ENCODE measurements at places on chromosomes 1 and 21. TPM values are rescaled to one million over a fixed set of nuclear protein-coding genes. Genes with fewer than 3 reads are reported as not detected.

The OR2T35 gene
- not detected for total RNA-seq

The SUSD4 gene
- 12.9 TPM for total RNA-seq

The EPHA10 gene
- total RNA-seq: 0.49 TPM

The TRIM58 gene
- total RNA-seq: 7.7 TPM

The HRNR gene
- not detected for total RNA-seq

DNA sequence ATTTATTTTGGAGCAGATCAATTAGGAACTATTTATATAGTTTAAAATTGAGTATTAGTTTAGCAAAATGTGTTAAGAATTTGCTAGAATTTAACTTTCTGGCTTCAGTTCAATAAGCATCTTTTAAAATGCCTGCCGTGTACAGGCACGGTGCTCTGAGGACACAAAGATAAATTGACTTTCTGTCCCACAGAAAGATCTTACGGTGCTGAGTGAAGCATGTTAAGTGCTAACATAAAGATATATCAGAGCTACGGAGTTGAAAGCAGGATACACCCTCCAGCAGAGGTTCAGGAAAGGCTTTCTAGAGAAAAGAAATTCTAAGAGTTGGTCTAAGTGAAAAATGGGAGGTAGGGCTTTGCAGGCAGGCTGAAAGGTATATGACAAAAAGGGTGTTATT lies 305.4 kb downstream of the GRIK1 start:
- no peak for DNase-seq

DNA sequence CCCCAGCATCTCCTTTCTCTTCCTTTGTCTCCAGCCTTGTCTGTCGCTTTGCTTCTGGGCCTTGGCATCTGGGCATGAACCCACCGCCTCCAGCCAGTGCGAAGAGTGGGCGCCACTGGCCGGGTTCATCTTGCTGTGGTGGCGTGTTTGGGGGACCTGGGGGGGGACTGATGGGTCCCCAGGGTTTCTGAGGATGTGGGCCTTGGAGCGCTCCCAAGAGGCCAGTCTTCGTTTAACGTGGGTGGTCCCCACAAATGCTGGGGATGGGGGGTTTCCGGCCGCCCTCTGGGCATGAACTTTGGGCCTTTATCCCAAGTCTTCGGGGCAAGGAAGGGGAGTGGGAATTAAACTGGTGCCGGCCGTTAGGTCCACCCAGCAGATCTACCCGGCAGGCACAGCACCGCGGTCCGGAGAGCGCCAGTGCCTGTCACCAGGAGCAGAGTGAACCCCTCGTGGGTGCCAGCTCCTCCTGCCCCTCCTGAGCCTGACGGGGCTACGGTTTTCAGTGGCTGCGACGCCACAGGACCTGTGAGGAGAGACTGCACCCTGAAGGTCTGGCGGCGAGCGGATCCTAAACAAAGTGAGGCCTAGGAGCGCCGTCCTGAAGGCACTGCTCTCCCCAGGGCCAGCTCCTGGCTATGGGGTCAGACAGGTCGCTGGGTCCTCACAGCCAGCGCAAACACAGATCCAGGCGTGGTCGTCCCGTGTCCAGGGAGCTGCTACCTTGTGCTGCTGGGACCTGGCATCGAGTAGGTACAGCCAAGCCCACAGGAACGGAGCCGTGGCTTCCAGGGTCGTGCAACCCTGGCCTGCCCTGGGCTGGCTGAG lies 12.1 kb upstream of the C1orf174 start:
- no peak for DNase-seq

GRCh38 chr1:91851130-91852010 lies 34.6 kb downstream of the TGFBR3 start:
- DNase-seq: peak; percentile 83

GRCh38 chr1:6170116-6170741 lies 9.9 kb downstream of the CHD5 start:
- no peak for DNase-seq

- DNase-seq: no peak
Observed at GRCh38 chr1:55695151-55695550, 480.0 kb upstream of the USP24 start.

GRCh38 chr1:12342401-12343003 lies 112.7 kb downstream of the VPS13D start:
- no peak for DNase-seq

DNA sequence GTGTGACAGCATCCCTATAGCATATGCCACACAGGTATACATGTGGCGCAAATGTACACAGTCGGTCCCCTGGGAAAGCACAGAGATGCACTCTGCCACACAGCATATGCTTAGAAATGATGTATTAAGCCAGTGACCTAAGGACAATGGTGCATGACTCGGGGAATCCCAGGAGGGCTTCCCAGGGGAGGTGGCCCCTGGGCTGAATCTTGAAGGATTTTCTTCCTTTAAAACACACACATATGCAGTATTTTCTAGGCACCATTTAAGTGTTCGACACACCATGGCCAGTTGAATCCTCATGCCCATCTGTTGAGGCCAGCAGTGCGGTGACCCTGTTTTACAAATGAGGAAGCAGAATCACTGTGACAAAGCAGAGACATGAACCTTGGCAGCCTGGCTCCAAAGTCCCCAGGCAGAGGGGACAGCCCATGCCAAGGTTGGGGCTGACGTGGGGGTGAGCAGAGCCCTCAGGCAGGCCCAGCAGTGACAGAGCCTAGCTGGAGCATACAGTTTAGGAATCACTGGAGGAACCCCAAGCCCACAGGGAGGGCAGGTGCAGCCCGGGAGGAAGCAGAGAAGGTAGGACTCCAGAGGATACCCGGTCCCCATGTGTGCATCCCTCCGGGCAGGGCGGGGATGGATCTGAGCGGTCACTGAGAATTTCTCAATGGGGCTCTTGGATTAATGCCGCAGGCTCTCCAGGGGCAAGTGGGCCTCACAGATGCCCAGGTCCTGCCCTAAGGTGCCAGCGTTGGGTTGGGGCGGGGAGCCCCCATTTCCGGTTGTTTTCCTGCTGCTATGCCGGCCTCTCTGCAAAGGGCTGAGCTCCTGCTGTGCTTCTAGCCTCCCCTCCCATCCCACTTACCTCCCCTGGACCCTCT lies 28.4 kb downstream of the WNT3A start:
- DNase-seq: no peak

GRCh38 chr1:38899560-38899959 lies 18.2 kb upstream of the GJA9 start:
- no peak for DNase-seq

DNA sequence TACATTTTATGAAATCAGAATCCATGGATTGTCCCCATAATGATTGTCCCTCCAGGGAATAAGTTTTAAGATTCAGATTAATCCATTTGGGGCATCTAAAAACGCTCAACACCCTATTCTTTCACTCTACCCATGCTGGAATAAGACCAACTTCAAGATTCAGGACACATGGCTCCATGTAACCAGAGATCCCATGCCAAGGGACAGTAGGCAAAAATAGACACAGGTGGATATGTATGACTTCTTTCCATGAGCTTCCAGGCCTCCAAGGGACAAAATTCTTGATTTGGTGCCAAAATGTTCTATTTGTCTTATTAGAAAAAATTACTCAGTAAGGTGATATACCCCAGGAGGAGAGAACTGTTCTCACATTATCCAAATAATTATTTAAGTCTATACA lies 178.8 kb downstream of the NRIP1 start:
- DNase-seq: no peak

DNA sequence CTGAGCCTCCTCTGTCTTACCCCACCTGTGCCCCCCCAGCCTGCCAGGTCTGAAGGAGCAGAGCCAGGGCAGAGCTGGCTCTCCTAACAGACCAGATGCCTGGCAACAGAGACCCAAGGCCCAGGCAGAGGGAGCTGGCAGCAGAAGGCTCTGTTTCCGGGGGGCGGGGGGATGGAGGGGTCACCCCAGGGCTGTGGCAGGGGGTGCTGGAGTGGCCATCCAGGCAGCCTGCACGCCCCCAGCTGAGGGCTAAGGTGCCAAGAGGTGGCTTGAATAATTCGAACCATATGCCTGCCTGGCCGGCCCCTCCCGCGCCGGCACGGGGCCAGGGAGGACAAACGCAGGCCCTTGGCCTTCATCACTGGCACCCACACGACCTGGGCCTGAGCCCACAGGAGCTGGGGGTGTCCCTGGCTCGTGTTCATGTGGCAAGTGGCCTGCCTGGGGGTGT lies 16.0 kb upstream of the PLEKHG5 start:
- no peak for DNase-seq

DNA sequence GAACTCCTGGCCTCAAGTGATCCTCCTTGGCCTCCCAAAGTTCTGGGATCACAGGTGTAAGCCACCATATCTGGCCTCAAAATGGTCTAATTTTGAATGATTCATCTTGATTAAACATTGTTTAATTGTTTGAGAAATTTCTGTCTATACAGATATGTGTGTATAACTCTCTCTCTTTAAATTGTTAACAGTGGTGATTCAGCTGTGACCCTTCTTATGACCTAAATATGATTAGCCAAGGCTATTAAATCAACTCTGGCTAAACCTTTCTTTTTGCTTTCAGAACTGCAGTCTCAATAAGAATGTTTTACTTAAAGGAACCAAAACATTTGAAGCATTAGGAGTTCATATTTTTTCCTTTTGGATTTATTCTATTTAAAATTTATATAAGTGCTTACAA lies 19.2 kb upstream of the B3GALT5 start:
- DNase-seq: no peak

DNA sequence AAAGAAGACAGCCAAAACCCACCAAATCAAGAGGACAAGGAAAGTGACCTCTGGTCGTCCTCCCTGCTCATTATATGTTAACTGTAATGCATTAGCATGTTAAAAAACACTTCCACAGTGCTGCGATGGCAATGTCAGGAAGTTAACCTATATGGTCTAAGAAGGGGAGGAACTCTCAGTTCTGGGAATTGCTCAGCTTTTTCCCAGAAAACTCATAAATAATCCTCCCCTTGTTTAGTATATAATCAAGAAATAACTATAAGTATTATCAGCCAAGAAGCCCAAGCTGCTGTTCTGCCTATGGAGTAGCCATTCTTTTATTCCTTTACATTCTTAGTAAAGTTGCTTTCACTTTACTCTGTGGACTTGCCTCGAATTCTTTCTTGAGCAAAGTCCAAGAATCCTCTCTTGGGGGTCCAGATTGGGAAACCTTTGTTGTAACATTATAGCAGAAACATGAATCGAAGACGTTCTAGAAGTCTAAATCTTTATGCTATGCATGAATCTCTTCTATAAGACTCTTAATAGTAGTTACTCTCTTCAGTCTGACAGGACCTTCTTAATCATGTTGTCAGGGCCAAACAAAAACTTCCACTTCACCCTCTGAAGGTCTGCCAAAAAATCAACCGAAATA lies 110.0 kb upstream of the VANGL1 start:
- DNase-seq: peak; percentile 48

GRCh38 chr1:51266181-51266580 lies 30.1 kb downstream of the RNF11 start:
- DNase-seq: no peak

All from skin of body (tissue), 3 donors.